Caudate nucleus (tissue), 63 donors: ENCODE measurements at places on chromosomes 4 and X.

DNA sequence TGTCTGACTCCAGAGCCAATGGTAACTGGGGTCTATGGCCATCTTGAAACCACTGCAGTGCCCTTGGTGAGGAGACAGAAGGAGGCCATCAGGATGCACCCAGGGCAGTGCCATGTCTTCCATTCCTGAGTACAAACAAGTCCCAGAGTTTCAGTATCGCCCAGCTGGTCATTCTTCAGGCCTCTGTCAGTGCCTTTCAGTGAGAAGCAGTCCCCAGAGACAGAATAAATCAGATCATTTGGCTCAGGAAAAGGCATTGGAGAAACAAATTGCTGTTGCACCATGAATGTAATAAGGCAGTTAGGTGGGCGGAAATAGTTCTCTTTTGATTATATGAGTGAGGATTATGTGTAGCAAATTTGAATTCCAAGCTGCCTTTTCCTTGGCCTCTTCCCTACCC, 21.3 kb downstream of the ADGRG4 start:
- no peak for DNase-seq

GRCh38 chr4:99088023-99088449, 552 bp downstream of the ADH5 start:
- peak; percentile 34 for DNase-seq

DNA sequence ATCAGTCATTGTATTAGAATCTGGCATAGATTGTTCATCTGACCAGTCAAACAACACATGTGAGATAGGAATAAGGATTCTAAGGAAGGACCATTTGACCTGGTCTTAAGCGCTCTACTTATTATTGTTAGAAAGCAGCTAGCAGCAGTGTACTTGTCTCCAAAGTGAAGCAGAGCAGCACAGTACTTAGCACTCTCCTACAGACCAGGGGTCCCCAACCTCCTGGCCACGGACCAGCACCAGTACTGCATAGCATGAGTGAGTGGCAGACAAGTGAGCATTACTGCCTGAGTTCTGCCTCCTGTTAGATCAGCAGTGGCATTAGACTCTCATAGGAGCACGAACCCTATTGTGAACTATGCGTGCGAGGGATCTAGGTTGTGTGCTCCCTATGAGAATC, 135.9 kb upstream of the SPRY1 start:
- no peak for DNase-seq

GRCh38 chrX:38221391-38221929, 789 bp upstream of the SRPX start:
- DNase-seq, result no peak

DNA sequence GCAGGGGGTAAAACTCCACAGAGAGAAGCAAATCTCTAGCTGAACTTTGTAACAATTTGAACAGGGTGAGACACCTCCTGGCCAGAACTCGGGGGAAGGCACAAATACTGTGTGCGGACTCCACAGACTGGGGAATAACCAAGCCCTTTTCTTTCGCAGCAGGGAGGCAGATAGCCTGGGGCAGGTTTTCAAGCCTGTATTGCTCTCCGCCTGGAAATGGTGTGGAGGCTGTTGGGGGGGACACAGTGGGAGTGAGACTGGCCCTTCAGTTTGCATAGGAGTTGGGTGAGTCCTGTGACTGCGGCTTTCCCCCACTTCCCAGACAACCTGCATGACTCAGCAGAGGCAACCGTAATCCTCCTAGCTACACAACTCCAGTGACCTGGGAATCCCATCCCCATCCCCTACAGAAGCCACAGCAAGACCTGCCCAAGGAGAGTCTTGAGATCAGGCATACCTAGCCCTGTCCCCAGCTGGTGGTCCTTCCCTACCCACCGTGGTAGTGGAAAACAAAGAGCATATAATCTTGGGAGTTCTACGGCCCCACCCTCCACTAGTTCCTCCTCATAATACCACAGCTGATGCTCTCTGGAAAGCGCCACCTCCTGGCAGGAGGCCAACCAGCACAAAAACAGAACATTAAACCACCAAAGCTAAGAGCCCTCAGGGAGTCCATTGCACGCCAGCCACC, 12.9 kb upstream of the SMPX start:
- no peak for DNase-seq

DNA sequence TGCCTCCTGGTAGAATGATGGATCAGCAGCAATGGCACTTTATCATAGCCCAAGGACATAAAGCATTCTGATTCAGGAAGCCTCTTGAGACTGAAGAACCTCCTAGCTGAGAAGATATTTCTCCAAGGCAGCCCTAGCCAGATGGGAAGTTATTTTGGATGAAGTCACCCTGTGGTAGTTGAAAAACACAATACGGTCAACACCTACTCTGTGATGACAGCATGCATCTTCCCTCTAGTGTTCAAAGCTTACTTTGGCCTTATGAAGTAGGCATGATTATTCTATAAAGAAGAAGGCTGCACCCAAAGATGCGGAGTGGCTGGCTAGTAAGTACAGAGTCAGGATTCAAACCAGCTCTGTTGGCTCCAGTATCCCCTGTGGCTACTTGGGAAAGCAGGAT, 47.9 kb downstream of the TLR10 start:
- DNase-seq, result no peak

DNA sequence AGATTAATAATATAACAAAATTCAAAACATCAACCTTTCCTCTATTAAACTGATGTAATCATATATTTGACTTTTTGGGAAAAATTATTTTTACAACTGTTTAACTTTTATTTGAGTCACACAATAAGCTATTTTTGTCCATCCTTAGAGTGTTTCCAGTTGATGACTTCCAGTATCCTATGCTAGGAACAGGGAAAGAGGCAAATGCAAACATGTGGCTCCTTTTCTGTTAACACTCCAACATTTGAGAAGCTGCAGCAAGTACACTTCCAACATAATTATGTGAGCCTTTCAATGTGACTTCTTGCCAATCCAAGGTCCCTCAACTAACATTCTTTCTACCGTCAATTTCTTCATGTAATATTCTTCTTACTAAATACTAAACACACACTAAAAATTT, 117.7 kb downstream of the PPA2 start:
- no peak for DNase-seq

- DNase-seq, result no peak
These were observed 297.8 kb downstream of the ANK2 start for GRCh38 chr4:113347245-113347644.

DNA sequence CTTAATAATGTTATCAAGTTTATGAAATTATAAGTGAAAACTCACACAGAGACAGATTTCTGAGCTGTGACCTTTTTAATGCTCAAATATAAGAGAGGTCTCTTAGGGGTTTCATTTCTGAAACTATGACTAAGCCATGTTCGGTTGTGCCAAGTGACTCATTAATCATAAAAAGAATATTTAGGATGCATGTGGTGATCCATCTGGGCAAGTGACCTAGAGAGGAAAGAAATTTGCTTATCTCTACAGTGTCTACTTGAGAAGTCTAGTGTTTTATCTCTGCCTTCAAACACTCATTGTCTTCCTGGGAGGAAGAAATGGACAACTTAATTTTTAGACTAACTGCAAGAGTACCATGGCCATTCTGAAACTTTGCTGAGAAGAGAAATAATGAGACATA, 545.3 kb upstream of the GRID2 start:
- DNase-seq, result no peak

DNA sequence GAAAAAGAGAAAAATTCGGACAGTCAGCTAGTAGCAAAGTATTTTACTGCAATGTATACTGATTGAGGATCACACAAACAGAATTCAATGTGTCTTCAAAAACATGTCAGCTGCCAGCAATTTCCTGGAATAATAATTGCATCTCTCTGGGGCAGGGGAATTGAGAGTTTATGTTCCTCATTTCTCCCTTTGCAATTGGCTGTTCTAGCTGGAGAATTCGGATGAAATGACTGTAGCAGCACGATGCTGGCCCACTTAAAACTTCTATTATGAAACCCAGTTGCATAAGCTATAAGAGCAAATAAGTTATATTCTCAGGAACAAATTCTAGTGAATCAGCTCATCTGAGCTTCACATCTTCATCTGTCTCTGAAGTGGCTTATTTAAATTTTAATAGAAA, 99.9 kb upstream of the CPEB2 start:
- peak; percentile 19 for DNase-seq
